ENCODE measurements at places on chromosomes 7 and 10. TPM values are rescaled to one million over a fixed set of nuclear protein-coding genes. Genes with fewer than 3 reads are reported as not detected.
A peak's percentile ranks its signal among the peaks of the same experiment; 100 is the strongest.

- DNase-seq, result peak; percentile 46
These were observed 5.6 kb downstream of the PARP12 start for GRCh38 chr7:140057143-140057535.

GRCh38 chr10:514137-514671 is 175.3 kb downstream of the DIP2C start:
- DNase-seq, result no peak

DNA sequence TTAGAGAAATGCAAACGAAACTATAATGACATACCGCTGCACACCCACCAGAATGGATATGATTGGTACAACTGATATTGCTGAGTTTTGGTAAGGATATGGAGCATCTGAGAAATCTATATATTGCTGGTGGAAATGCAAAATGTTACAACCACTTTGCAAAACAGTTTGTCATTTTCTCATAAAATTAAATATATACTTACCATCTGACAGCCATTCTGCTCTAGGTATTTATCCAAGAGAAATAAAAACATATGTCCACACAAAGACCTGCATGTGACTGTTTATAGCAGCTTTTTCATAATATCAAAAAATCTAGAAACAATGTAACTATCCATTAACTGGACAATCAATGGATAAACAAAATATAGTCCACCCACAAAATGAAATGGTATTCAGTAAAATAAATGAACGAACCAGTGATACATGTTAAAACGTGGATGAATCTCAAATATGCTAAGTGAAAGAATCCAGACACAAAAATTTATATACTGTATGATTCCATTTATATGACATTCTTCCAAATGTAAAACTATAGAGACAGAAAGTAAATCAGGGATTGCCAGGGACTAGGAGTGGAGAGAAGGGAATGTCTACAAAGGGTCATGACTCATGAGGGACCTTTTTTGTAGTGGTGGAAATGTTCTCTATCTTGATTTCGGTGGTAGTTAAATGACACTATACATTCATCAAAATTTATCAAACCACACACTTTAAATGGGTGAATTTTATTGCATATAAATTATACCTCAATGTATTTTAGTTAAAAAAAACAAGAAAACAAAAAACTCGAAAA is 312.0 kb upstream of the GLI3 start:
- DNase-seq, result no peak

DNA sequence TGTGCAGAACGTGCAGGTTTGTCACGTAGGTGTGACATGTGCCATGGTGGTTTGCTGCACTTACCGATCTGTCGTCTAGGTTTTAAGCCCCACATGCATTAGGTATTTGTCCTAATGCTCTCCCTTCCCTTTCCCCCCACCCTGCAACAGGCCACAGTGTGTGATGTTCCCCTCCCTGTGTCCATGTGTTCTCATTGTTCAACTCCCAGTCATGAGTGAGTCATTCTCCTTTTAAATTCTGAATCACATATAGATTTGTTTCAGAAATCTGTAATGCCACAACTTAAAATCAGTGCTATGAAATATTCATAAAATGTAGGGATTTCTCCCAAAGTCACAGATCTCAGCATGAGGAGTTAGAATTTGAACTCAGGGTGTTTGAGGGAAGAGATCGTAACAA is 552.5 kb upstream of the MBL2 start:
- no peak for DNase-seq

GRCh38 chr7:74654811-74655210 is 2.7 kb upstream of the GTF2I start:
- DNase-seq, result no peak

- DNase-seq, result no peak
These were observed 674.4 kb downstream of the PHTF2 start for GRCh38 chr7:78473021-78473420.

DNA sequence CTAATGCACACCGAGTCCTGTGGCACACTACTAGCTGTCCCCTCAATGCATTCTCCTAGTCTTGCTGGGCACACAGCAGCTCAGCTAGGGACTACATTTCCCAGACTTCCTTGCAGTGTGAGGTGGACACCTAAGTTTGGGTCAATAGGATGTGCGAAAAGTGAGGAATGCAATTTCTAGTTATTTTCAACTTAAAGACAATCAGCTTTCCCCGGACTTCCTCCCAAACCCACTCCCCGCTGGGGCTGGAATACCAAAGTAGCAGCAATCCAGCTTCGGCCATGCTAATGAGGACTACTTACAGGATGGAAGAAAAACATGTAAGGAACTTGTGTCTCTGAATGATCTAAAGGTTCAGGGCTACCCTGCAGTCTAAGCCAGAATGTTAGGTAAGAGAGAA is 286.4 kb upstream of the LRRN3 start:
- no peak for DNase-seq

DNA sequence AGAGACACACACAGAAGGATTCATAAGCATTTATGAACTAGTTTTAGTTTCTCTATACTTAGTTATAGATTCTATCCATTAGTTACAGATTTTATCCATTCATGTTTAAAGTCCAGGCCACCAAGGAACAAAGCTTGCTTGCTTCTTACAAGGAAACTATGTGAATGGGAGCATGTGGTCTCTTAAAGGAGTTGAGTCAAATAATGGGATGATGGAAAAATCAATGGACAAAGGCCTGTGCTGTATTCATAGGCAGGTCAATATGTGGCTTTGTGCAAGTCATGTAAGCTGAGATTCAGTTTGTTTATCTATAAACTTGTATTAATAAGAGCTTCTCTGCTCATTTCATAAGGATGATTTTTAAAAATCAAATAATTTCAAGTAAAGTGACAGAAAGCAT is 172.8 kb upstream of the CDK1 start:
- DNase-seq, result no peak

- DNase-seq, result no peak
These were observed 189.0 kb downstream of the NPSR1 start for GRCh38 chr7:34846976-34847375.

- no peak for DNase-seq
These were observed 128.0 kb upstream of the CALN1 start for GRCh38 chr7:72540106-72540611.

- no peak for DNase-seq
These were observed 519.4 kb downstream of the GLRX3 start for GRCh38 chr10:130655313-130656186.

DNA sequence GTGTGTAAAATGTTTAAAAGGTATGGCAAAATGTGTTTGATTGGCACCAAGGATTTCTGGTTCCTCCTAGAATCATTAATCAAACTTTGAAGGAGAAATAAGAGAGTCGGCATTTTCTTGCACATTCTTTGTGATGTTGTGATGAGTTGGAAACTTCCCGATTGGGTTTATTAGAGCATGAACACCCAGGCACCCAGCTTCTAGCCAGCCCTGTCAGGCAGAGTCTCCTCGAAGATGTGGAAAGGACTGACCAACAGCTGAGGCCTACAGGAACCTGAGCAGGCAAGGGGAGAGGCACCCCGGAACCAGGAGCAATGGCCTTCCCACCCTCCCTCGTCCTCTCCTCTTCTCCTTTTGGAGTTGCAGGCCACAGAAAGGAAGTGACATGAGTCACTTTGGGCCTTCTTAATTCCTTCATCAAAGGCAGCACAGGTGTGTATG is 68.7 kb downstream of the EGFR start:
- no peak for DNase-seq

DNA sequence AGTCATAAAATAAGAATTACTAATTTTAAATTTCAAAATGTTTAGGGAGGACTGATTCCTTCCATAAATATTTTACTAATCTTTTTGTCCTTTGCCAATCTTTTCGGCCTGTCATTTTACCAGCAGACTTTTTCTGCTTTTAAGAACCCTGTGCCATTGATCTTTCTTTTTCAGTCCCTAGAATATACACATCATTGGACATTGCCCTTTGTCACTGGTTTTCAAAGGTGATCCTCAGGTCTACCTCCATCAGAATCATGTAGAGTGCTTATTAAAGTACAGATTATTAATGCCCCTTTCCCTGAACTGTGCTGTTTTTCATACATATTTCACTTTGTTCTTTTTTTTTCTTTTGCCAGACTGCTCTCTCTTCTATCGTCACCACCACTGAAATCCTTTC is 43.8 kb downstream of the SHOC2 start:
- no peak for DNase-seq

DNA sequence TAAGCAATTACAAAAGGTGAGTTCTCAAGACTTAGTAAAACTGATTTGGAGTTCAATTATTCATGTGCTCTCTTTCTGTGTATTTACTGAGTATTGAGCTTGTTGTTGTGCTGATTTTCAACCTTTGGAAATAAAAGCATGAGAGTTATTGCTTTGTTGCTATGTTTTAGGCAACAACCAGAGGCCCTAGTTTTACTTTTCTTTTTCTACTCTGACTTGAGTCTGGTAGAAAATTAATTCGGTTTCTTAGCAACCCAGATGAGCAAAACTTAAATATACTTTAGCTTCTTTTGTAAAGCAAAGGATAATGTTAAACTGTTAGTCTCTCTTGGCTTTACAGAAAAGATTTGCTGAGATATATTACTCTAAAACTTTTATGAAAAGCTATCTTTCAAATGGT is 66.4 kb upstream of the SCIN start:
- DNase-seq, result no peak

GRCh38 chr10:49165259-49165658 is 22.9 kb downstream of the TMEM273 start:
- no peak for DNase-seq

GRCh38 chr7:101367676-101368075 is 5.0 kb downstream of the COL26A1 start:
- no peak for DNase-seq

- no peak for DNase-seq
These were observed 201.3 kb downstream of the MAD1L1 start for GRCh38 chr7:2031451-2031845.

DNA sequence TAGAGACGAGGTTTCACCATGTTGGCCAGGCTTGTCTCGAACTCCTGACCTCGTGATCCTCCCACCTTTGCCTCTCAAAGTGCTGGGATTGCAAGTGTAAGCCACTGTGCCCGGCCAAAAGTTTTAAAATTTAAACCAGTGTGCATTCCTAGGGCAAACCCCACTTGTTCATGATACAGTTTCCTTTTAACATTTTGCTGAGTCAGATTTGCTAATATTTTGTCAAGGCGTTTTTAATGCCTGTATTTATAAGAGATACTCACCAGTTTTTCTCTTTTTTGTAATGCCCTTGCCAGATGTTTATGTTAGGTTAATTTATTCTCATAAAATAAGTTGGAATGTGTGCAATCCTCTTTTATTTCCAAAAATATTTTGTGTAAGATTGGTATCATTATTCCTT is 927.4 kb downstream of the DNAJB9 start:
- DNase-seq, result no peak

- DNase-seq, result no peak
These were observed 42.5 kb downstream of the C7orf25 start for GRCh38 chr7:42869131-42870020.

DNA sequence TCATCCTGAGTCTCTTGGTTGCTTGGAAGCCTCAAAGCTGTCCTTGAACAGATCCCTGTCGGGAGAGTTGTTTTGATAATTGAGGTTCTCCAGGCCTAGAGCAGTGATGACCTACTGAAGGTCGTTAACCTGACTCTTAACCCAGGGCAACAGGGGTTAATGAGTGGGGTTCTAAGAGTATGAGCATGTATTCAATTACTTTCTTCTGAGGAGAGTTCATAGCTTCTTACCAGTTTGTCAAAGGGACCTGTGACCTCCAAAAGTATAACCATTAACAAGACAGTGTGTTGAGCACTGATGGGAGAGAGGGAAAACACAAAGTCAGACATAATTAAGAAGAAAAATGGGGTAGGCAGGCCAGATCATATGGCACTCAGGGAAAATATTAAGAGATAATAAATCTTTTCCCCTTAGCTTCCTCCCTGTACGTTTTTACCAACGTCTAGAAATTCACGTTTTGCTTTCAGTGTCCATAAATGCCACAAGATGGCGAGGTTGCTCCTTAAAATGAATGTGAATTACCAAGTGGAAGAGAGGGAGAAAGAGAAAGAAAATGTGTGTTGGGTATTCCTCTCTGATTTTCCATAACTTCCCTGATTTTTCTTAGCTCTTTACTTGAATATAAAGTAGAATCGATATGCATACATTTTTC is 97.6 kb downstream of the SUGCT start:
- DNase-seq, result no peak

DNA sequence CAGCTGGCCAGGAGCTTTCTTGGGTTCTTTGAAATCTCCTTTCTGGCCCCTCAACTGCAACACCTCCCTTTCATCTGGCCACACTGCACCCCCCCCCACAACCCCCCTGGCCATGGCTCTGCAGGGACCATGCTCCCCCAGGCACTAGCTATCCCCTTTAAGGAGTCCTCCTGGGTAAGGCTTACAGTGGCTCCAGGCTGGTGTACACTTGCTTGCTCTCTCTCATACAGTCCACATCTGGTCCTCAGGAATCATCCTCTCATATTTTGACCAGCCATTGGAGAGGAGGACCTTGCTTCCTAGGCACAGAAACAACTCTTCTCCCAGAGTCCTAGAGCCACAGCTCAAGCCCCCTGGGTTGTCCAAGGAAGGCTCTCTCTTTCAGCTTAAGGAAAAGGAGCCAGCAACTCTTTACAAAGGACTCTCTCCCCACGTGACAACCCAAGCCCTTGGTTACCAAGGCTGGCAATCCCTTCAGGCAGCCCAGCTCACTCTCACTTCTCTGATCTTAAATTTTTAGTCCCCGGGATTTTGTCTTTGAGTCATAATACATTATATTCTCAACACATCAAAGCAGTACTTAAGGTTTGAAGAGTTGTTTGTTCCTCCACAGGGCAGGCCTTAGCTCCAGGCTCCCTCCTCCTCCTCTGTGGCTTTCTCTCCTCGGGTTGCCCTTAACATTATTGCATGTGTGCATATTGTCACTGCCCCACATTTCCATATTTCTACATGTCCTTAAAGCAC is 9.9 kb downstream of the GARIN1A start:
- no peak for DNase-seq

DNA sequence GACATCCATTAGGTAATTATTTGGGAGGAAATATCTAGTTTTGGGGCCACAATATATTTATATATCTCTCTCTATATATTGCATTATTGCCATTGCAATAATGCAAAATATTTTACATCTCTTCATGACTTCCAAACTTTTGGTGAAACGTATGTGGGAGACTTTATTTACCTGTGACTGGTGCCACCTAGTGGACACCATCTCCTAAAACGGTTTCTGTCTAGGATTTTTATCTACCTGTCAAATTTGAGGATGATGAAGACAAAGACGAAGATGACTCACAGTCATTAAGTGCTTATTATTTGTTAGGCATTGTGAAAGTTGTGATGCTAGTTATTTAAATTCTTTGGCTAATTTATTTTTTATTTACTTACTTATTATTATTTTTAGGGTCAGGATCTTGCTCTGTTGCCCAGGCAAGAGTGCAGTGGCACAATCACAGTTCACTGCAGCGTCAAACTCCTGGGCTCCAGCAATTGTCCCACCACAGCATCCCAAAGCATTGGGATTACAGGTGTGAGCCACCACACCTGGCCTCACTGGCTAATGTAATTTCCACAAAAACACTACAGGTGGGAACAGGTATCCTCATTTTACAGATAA is 18.7 kb upstream of the CBLL1 start:
- no peak for DNase-seq

GRCh38 chr10:6135039-6135438 is 46.2 kb downstream of the RBM17 start:
- DNase-seq, result no peak

Gene LRRC17
- total RNA-seq, result 12.5 TPM

Gene ELN
- total RNA-seq, result 13.3 TPM

Gene OLAH
- total RNA-seq, result 0.59 TPM

Gene ZNF248
- total RNA-seq, result 5.4 TPM

Gene IDI2
- not detected for total RNA-seq

Gene TLX1
- total RNA-seq, result not detected

Gene SLC26A3
- not detected for total RNA-seq

Gene KLF14
- total RNA-seq, result not detected

All from osteocyte (in vitro differentiated cells).